Activated T-helper 1 cell treated with anti-CD3 and anti-CD28 coated beads, Interleukin-2, amount 50 U/mL, for 16 hours (primary cell): ENCODE measurements at places on chromosomes 1 and 21.

GRCh38 chr21:38741092-38741949 lies 64.4 kb upstream of the ETS2 start:
- no peak for DNase-seq

DNA sequence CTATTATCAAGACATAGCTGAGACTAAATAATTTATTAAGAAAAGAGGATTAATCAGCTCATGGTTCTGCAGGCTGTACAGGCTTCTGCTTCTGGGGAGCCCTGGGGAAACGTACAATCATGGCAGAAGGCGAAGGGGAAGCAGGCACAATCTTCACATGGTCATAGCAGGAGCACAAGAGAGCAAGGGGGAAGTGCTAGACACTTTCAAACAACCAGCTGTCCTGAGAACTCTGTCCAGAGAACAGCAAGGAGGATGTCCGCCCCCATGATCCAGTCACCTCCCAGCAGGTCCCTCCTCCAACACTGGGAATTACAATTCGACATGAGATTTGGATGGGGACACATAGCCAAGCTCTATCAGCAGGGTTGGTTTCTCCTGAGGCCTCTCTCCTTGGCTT lies 10.3 kb upstream of the SLC45A1 start:
- no peak for DNase-seq

DNA sequence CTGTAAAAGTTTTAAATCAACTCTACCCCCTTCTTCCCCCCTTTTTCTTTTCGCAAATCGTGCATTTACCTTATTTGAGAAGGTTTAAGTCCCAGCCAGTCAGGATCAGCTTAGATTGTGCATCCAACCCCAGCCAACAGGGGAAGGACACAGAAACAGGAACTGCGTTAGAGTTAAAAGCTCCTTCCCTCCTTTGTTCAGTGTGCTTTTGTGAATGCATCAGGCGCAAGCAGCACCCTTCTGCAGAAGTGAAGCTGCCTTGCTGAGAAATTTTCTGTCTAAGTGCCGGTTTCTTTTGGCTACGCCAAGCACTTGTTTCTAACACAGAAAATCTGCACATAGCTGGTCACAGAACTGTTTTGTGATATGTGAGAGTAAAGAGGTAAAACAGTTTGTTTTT lies 56.2 kb upstream of the PRRC2C start:
- DNase-seq, result no peak

DNA sequence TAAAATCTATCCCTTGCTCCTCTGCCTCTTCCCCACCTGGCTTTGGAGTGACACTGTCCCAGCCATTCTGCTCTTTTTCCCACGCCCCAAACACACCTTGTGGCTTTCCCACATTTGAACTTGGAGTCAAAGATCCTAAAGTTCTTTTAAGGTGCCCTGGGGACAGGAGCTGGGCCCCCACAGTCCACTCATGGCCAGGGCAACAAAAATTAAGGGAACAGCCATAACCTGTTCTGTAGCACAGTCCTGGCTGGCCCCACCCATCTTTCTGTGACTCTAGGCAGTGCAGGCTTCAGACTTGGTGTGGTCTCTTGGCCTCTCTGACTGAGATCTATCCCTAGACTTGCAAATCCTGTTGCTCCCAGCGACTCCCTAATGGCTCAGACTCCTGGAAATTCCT lies 143.0 kb upstream of the MAGI3 start:
- no peak for DNase-seq

- no peak for DNase-seq
Measured at GRCh38 chr1:90707363-90707710, 9.8 kb downstream of the BARHL2 start.

DNA sequence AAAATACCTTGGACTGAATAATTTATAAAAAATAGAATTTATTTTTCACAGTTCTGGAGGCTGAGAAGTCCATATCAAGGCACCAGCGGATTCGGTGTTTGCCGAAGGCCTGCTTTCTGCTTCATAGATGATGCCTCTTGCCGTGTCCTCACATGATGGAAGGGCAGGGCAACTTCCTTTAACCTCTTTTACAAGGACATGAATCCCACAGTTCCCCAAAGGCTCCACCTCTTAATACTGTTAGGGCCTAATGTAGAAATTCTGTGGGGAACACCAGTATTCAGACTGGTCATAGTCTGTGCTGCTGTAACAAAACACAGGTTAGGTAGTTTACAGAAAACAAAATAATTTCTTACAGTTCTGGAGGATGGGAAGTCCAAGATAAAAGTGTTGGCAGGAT lies 25.9 kb downstream of the DYRK1A start:
- DNase-seq, result no peak

GRCh38 chr1:203269654-203270020 lies 35.7 kb upstream of the BTG2 start:
- DNase-seq, result no peak

GRCh38 chr1:50603274-50604271 lies 180.3 kb upstream of the DMRTA2 start:
- no peak for DNase-seq

DNA sequence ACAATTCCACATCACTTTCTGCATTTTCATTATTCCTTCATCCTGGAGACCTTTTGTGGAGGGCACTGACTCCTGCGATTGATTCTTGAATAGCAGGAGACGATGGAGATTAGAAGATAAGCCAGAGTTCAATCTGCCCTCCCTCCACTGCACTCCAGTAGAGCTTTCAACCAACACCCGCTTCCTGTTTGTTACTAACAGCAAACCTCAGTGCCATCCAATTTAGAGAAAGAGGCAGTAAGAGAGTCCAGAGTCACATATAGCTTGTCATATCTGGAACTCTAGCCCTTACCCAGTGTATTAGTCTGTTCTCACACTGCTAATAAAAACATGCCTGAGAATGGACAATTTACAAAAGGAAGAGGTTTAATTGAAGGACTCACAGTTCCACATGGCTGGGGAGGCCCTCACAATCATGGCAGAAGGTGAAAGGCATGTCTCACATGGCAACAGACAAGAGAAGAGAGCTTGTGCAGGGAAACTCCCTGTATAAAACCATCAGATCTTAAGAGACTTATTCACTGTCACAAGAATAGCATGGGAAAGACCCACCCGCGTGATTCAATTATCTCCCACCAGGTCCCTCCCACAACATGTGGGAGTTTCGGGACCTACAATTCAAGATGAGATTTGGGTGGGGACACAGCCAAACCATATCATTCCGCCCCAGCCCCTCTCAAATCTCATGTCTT lies 55.9 kb downstream of the PCBP3 start:
- no peak for DNase-seq

DNA sequence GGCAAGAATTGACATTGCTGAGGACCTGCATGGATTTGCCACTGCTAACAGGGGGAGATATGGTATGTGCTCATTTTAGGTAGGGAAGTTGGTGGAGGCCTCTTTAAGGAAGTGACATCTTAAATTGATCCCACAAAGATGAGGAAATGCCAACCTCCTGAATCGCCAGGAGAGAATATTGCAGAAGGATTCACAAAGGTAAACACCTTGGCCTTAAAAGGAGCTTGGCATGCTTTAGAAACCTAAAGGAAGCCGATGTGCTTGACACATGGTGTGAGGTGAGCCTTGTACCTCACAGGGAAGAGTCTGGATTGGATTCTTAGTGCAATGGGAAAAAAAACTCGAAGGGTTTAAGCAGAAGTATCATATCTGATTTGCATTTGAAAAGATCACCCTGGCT lies 470.5 kb upstream of the DAB1 start:
- no peak for DNase-seq

DNA sequence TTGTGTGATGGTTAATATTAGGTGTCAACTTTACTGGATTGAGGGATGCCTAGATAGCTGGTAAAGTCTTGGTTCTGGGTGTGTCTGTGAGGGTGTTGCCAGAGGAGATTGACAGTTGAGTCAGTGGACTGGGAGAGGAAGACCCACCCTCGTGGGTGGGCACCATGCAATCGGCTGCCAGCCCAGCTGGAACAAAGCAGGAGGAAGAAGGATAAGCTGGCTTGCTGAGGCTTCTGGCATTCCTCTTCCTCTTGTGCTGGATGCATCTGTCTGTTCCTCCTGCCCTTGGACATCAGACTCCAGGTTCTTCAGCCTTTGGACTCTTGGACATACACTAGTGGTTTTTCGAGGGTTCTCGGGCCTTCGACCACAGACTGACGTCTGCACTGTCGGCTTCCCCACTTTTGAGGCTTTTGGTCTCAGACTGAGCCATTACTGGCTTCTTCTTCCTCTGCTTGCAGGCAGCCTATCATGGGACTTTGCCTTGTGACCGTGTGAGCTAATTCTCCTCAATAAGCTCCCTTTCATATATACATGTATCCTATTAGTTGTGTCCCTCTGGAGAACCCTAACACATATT lies 184.3 kb upstream of the LMO4 start:
- DNase-seq, result no peak

DNA sequence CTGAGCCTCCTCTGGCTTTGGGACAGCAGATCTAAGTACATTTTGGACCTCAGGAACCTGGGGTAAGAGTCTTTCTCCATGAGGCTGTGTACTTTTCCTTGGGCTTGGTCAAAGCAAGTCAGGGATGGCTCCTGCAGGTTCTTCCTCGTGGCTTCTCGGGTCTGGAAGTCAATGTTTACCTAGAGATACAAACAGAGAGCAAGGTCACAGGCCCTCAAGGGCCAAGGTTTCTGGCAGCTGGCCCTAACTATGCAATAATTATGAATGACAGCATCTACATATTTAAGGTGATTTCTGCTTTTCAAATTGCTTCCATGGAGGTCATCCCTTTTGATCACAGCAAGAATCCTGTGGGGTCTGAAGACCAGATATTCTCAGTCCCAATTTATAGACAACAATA lies 37.6 kb downstream of the RGS8 start:
- DNase-seq, result no peak

DNA sequence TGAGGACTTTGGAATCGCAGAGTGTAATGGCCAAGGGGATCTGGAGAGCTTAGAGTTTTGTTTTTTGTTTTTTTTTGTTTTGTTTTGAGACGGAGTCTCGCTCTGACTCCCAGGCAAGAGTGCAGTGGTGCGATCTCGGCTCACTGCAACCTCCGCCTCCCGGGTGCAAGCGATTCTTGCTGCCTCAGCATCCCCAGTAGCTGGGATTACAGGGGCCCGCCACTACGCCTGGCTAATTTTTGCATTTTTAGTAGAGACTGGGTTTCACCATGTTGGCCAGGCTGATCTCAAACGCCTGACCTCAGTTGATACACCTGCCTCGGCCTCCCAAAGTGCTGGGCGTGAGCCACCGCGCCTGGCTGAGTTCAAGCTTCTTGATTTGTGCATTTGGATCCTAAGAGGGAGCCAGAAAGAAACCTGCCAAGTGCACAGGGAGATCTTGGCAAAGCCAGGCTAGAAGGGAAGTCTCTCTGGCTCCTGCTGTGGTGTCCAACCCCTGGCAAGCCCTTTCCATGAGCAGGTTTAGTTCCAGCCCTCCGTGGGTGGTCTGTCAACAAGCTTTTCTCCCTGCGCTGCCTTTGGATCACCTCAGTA lies 852 bp downstream of the FAAH start:
- no peak for DNase-seq

DNA sequence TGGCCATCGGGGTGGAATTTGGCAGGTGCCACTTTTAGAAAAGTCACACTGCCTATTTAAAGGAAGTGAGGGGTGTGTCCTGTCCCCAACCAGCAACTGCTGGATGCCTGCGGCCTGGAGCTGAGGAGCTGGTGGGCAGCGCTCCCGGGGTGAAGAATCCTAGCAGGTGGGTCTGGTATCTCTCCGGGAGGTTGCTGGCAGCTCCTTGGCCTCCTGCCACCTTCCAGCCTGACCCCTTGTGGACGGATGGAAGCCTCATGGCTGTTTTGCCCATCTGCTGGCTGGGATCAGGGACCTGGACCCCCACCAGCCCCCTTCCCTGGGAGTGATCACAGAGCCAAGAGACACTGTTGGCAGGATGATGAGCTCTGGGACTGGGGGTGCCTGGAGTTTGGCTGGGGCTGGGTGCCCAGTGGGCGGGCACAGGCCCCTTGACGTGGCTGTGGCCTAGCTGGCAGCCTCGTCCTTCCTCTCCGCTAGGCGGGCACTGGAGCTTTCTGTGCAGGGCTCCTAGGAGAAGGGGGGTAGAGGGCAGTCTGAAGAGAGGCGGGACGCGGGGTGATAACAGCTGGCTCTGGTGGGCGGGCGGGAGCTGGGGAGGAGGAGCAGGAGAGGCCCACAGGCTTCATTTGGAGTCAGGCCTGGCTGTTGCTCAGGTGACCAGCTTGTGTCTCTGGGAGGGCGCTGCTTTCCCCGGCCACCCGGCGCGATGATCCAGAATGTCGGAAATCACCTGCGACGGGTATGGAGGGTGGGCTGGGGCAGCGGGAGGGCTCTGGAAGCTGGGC lies at the start of gene ACOT11:
Gene ACOT11 (plus strand): TSS at position 628 of the 788 bp plus-strand sequence. CDS start 82 bp downstream, at position 710.
- DNase-seq, result no peak

DNA sequence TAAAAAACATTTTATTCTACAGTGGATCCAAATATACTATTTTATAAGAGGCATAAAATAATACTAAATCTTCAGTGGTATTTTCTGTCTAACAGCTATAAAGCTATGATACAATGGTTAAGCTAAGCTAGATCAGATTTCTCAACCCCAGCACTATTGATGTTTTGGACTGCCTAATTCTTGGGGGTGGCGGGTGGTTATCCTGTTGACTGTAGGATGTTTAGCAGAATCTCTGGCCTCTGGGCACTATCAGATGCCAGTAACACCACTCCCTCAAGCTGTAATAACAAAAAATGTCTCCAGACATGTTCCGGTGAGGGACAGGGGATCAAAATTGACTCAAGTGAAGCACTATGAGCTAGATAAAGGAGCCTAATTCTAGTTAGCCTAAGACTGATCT lies 118.5 kb downstream of the APP start:
- no peak for DNase-seq

- DNase-seq, result no peak
Measured at GRCh38 chr1:85623061-85623471, 42.5 kb downstream of the CCN1 start.
